AG20443 (cell line): ENCODE measurements at places on chromosomes 7 and 10.

GRCh38 chr7:30091491-30091912 is 43.3 kb upstream of the MTURN start:
- DNase-seq: peak; percentile 81

DNA sequence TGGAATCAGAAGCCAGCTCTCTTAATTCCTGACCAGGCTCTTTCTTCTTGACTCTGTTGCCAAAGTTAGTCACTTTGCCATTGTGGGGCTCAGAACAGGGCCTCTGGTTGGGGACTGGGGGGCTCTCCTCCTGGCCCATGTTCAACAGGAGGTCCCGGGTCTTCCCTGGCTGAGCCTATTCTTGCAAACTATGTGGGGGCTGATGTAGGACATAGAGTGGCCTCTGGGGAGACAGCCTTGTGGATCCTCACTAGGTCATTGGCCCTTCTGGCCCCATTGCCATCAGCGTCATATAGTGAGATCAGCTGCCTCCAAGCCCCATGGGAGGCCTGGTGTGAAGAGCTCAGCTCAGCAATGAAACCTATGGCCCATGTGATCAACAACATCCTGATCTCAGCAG is 77.6 kb upstream of the LEP start:
- DNase-seq: no peak

DNA sequence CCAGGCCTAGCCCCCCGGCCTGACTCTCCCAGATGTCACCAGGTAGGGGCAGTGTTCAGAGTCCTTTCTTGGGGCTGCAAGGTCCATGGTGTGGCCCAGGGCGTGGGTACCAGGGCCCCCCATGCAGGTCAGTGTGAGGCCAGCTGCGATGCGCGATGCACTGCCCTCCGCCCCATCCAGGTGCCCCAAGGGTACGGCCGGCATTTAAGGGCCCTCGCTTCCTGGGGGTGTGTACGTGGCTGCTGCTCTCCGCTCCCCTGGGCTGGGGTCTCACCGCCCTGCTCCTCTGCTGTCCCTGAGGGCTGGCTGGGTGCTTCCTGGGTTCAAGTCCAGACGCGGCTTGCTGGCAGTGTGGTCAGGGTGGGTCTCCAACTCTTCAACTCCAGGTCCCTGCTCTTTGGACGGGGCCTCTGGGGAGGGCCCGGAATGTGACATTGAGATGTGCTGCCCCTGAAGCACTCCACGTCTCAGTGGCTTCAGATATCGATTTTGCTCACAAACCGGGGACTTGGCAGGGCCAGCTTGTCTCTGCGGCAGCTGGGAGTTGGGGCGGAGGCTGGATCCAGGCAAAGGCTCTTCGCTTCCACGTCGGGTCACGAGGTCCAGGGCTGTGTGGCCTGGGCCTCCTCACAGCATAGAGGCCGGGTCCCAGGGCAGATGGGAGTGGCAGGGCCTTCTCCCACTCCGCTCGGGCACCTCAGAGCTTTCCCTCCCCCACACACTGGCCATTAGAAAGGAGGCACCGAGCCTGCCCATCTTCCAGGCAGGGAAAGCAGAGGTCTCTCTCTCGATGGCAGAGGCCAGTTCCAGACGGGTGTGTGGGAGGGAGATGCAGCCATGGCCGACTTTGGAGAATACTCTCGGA is 93.2 kb downstream of the UNCX start:
- DNase-seq: no peak

DNA sequence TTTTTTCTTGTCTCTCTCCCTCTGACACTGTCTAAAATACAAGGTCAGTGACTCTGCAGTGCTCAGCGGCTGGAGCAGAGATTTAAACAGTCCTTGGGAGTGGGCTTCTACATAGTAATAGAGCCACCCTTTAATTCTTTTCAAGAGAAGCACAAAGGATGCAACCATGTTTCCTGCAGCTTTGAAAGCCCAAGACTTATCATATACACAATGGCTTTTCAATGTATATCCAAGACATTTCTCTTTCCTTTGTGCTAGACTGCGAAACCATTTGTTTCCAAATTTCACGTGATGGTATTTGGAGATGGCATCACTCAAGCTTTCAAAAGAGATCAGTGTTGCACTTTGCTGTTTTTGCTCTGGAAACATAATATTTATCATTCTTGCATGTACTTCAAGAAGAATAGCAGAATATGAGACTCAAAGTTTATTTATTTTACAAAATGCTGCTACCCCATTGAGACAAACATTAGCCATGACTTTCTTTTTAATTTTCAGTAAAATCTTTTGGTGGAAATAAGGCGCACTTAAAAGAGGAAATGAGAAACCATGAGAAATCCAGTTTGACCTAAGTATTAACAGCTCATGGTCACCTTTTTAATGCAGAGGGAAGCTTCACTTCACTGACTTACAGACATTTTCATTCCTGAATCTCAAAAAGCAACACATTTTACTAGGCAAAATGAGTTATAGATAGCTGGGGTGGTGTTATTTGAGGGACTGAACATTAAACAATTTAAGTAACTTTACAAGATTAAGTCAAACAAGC is 76.6 kb downstream of the SEMA3C start:
- no peak for DNase-seq

- no peak for DNase-seq
Observed at GRCh38 chr10:89600041-89600440, 45.0 kb downstream of the PANK1 start.

DNA sequence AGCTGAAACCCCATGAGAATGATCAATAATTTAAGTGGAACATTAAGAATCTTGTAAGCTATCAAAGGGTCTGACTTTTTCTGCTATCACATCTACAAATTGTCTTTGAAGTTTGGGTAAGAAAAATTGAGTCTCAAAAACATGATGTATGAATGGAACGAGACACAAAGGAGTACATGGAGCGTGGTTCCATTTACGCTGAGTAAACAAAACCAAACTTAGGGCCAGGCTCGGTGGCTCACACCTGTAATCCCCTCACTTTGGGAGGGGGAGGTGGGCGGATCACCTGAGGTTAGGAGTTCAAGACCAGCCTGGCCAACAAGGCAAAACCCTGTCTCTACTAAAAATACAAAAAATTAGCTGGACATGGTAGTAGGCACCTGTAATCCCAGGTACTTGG is 24.3 kb downstream of the SMC3 start:
- DNase-seq: no peak

- DNase-seq: no peak
Observed at GRCh38 chr7:107196834-107197610, 28.2 kb downstream of the HBP1 start.

- no peak for DNase-seq
Observed at GRCh38 chr10:46523119-46523961, 33.1 kb downstream of the GPRIN2 start.

GRCh38 chr10:60290558-60290957 is 99.1 kb downstream of the ANK3 start:
- no peak for DNase-seq

DNA sequence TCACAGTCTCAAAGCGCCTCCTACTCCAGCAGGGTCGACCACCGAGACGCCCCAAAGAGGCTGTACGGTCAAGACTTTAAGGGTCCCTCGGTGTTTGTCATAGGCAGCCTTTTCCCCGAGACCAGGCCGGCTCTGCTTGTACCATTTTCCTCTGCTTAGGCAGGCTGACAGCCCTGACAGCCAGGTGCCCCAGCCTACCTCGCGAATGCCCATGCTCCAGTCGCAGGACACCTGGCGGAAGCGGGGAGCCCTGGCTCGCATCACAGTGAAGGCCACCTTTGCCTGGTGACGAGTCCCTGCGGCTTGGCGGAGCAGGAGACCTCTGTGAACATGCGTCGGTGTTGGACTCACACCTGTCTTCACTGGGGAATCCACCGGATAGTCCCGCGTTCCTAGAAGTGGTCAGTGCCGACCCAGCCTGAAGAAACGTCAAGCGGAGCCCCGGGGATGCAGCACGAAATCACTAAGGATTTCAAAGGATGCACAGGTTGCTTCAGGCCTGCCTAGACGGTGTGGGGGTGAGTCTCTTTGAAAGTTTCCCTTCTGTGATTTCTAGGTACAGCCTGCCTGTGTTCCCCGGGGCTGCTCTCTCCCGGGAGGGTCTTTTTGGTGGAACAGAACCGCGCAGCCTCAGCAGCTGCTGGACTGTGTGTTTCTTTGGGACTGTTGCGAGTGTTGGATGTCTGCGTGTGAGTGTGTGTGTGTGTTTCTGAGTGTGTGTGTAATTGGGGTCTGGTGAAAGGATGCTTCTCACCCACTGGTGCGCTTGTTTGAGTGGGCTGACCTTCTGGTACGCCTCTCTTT is 30.5 kb upstream of the ZNF273 start:
- peak; percentile 3 for DNase-seq

DNA sequence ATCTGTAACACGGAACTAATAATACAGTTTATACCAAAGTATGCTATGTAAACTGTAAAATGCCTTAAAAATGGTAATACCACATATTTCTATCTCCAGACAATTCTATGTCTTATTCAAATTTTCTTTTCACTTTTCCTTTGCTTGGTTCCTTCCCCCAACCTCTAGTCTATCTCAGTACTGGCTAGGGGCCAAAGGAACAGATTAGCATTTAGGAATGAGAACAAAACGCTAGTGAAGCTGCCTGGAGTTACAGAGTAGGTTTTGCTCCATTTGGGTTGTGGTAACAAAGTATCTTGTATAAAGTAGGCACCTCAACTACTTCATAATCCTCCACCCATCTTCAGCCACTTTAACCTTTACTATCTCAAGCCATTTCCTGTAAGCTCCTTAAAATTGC is 94.1 kb downstream of the HBP1 start:
- no peak for DNase-seq

DNA sequence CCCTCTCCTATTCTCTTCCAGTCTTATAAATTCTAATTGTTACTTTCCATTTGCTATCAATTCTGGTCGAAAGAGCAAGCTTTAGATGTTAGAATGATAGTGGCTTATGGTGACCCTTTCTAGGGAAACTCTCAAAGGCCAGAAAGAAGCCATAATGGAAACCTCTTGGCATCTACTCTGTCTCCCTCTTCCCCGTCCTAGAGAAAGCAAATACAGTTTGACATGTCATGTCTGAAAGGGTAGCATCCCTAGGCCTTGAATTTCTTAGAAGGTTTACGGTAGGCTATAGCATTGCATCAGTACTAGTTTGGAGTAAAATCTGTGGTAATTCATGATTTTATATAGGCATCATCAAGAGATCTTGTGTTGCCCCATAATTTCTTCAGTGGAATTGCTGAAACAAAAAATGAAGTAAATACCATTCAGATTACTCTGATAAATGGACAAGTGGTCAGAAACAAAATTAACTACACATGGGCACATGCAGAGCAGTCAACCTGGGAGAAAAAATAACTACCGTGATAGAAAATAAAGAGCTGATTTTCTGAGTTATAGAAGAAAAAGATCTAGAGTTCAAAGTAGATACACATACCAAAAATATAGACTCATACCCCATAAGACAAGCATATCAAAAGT is 4.4 kb downstream of the PRKAR2B start:
- DNase-seq: no peak

GRCh38 chr10:86360657-86361056 is 5.9 kb downstream of the GRID1 start:
- DNase-seq: no peak

DNA sequence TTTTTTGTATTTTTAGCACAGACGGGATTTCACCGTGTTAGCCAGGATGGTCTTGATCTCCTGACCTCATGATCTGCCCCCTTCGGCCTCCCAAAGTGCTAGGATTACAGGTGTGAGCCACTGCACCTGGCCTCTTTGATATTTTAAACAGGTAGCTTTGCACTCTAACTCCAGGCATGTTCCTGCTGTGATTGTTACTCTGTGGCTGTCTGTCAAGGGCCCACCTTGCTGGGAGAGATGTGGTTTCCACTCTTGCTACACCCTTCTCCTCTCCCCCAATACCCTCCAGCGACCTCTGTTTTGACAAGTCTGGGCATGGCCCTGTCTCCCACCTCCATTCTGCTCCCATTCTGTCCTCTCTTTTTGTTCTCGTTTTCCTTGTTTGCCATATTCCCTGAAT is 17.1 kb downstream of the SMKR1 start:
- DNase-seq: no peak

- DNase-seq: no peak
Observed at GRCh38 chr7:139854803-139855497, 25.9 kb downstream of the TBXAS1 start.

DNA sequence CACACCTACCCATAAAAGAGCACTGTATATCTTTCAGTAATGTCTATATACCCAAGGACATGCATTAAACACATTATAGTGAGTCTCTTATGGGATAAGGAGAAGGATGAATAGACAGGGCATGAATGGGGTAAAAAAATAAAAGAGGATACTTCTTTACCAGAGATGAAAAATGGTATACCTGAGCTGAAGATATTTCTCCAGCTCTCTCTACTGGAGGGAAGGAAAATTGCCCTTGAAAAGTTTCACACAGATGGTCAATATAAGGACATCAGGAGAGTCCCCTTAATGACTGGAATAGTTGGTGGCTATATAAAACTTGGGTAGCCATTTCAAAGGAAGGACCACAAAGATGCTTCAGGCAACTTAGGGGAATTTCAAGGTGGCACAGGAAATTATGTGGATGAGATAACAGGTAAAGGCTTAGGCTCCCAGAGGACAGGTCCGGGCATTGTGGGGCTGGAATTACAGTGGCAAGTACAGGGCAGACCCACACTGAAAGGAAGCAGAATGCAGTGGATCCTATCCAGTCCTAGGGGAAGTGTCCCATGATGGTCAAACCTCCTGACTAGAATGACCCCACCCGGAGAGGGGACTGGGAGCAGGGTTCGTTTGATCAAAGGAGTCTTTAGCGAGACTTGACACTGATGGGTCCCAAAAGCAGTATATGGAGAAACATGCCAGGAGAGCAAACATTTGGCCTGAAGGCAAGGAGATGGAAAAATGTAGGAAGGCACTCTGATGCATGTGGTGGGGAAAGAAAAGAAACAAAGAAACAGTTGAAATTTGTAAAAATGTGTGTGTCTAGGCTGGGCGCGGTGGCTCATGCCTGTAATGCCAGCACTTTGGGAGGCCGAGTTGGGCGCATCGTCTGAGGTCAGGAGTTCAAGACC is 35.6 kb downstream of the PLAU start:
- no peak for DNase-seq

DNA sequence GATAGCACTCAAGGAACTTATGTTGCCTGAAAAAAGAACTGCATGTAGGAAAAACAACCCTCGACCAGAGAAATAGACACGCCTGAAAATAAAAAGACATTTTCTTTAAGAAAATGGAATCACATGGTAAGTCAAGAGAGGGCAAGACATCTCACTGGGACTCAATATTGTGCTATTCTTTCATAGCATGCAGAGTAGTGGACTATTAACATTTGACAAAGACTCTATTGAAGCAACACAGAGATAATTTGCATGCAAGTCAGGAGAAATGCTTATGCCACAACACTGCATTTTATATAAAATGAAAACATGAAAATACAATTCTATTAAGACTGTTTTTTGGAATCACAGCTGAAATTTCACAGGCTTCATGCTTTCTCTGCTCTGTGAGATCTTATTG is 77.9 kb upstream of the RHOBTB1 start:
- DNase-seq: no peak

DNA sequence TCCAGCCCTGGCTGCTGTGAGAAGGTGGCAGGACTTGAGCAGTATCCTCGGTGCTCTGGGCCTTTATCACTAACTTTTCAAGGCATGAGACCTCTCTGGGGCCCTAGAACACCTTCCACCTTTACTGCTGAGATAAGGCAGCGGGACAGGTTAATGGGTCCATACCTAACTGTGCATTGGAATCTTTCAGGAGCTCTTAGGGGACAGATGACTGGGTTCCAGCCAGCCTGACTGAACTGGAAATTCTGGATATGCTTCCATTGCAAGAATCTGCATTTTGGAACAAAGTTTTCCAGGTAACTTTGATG is 73.0 kb downstream of the ATXN7L1 start:
- DNase-seq: no peak

GRCh38 chr10:47025540-47026300 is 114.5 kb downstream of the PTPN20 start:
- DNase-seq: peak; percentile 94

- no peak for DNase-seq
Observed at GRCh38 chr7:30019387-30019786, 7.1 kb downstream of the FKBP14 start.

GRCh38 chr10:47154762-47155161 is 145.2 kb upstream of the GDF10 start:
- no peak for DNase-seq
